ENCODE measurements at places on chromosomes 7 and 10. TPM values are rescaled to one million over a fixed set of nuclear protein-coding genes. Genes with fewer than 3 reads are reported as not detected.

The CCL26 gene
- total RNA-seq = 0.59 TPM

The PTN gene
- 1.7 TPM for total RNA-seq

The COL26A1 gene
- 6.1 TPM for total RNA-seq

The NEBL gene
- 1.7 TPM for total RNA-seq

The ZNF783 gene
- 15.3 TPM for total RNA-seq

DNA sequence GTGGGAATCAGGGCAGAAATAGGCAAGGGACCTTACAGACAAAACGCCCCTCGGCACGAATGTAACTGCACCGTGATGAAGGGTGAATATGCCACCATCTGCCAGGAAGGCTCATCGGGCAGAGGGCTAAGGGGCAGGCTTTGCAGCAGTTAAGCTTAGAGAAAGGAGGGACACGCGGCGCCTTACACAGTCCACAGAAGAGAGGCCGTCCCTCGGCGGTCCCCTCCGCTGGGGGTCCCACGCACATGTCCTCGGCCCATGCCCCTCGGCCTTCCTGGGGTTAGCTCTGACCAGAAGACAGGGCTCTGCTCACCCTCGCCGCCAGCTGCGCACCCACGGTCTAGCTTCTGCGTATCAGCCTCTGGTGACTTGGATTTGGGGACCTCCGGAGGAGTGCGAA is 141.1 kb downstream of the DYNC2I1 start:
- H3K4me3 ChIP-seq = no peak overlapping the region
- H3K4me1 ChIP-seq = peaks cover 9% of the 10 kb centered on the region
- H3K27me3 ChIP-seq = peaks cover 3% of the 10 kb centered on the region

GRCh38 chr10:47109906-47110305 is 190.1 kb upstream of the GDF10 start:
- H3K4me3 ChIP-seq = no peak overlapping the region
- no peak for DNase-seq
- no peaks in the 10 kb centered on the region for H3K27me3 ChIP-seq
- no peak overlapping the region for H3K27ac ChIP-seq
- H3K36me3 ChIP-seq = no peaks in the 10 kb centered on the region

DNA sequence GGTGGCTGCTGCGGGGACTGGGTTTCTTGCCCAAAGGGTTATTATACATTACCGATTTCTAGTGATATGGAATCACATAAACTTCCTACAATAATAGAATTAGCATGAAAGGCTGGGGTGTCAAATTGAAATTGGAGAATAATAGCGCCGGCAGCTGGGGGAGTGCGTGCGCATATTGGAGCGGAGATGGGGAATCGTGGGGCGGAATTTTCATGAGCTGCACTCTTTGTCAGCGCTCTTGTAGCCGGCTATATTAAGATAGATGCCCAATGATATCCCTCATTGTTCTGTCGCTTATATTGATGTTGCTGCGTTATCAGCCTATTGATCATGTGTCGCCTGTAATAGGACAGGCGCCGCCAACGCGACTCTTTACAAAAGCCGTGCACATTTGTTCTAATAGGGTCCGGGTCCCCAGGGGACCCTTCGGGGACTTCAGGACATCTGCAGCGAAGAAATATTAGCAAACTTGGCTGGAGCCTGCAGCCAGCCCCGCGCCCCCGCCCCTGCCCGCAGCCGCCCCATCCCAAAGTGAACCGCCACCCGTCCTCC is 5.1 kb downstream of the UNCX start:
- peak overlapping the region; percentile 77 for H3K27ac ChIP-seq
- no peak for DNase-seq
- H3K4me3 ChIP-seq = no peak overlapping the region
- no peaks in the 10 kb centered on the region for H3K36me3 ChIP-seq
- peaks cover 12% of the 10 kb centered on the region for H3K4me1 ChIP-seq

DNA sequence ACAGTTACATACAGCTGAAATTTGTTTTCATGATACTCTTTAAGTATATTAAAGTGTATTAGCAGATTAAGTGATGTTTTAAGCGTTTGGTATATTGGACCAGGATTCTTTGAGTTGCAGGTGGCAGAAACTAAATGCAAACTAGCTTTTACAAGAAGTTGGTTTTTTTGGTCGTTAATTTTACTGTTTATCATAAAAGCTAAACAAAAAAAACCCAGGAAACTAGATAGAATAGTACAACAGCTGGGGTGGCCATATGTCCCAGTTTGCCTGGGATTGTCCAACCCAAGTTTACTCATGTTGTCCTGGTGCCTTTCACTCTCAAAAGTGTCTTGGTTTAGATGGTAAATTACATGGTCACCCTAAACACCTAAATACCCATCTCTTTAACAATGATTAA is 108.7 kb downstream of the PHTF2 start:
- H3K27me3 ChIP-seq = no peaks in the 10 kb centered on the region
- DNase-seq = no peak
- no peak overlapping the region for H3K27ac ChIP-seq
- H3K4me3 ChIP-seq = no peak overlapping the region
- no peaks in the 10 kb centered on the region for H3K36me3 ChIP-seq
- H3K4me1 ChIP-seq = no peaks in the 10 kb centered on the region

- no peak for DNase-seq
- no peak overlapping the region for H3K27ac ChIP-seq
- peaks cover 2% of the 10 kb centered on the region for H3K27me3 ChIP-seq
- H3K36me3 ChIP-seq = no peaks in the 10 kb centered on the region
Observed at GRCh38 chr10:90936276-90936659, 15.4 kb upstream of the ANKRD1 start.

DNA sequence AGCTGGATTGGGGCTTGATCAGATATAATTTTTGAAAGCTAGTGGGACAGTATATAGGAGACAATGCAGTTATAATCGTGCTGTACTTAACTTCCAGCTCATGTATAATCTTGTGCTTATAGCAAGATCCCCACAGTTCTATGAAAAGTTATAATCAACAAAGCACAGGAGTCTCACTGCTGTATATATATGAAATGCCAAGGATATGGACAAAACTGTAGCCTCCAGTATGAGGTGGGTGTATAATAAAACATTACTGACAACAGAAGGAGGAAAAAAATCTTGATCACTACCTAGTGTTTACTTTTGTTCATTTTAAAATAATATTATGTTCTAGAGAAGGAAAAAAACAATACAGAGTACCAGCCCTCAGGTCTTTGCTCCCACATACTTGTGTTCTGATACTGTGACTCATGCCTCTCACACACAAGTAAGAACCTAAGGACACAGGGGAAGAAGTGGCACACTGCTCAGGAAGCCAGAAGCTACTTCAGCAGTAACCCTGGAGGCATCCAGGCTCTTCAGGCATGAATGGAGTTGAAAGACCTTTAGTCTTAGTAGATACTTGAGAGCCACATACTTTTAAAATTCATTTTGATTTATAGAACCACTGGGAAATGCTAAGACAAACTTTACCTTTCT is 265.7 kb upstream of the IMMP2L start:
- DNase-seq = no peak
- peak overlapping the region; percentile 5 for H3K4me3 ChIP-seq
- H3K36me3 ChIP-seq = peaks cover 27% of the 10 kb centered on the region
- peaks cover 2% of the 10 kb centered on the region for H3K27me3 ChIP-seq
- H3K27ac ChIP-seq = no peak overlapping the region
- H3K4me1 ChIP-seq = peaks cover 4% of the 10 kb centered on the region

DNA sequence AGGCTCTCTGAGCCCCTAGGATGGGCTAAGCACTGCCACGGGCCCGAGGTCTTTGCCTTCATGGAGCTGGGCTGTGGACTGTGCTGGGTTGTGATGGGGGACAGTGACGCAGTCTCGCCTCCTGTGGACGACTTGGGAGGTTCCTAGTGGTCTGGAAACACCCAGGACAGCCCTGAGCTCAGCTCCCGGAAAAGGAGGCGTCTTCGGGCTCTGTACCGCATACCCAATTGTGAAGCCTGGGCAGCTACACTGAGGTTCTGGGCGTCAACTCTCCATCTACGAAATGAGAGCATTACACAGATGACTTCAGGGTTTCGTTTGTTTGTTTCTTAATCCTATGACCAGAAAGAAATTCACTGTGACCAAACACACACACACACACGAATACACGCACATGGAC is 79.6 kb upstream of the KAT6B start:
- no peaks in the 10 kb centered on the region for H3K36me3 ChIP-seq
- no peak for DNase-seq
- H3K4me3 ChIP-seq = no peak overlapping the region
- H3K27ac ChIP-seq = no peak overlapping the region

GRCh38 chr7:40439686-40440085 is 304.9 kb downstream of the SUGCT start:
- no peak for DNase-seq
- no peak overlapping the region for H3K4me3 ChIP-seq
- H3K4me1 ChIP-seq = no peaks in the 10 kb centered on the region
- no peaks in the 10 kb centered on the region for H3K36me3 ChIP-seq

DNA sequence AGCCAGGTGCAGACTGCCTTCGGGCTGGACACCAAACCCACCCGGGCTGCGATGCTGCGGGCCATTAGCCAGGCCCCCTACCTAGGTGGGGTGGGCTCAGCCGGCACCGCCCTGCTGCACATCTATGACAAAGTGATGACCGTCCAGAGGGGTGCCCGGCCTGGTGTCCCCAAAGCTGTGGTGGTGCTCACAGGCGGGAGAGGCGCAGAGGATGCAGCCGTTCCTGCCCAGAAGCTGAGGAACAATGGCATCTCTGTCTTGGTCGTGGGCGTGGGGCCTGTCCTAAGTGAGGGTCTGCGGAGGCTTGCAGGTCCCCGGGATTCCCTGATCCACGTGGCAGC is 50.0 kb downstream of the VWA2 start:
- no peak overlapping the region for H3K27ac ChIP-seq
- DNase-seq = no peak
- H3K4me3 ChIP-seq = no peak overlapping the region
- H3K27me3 ChIP-seq = peaks cover 5% of the 10 kb centered on the region
- H3K36me3 ChIP-seq = peaks cover 5% of the 10 kb centered on the region

DNA sequence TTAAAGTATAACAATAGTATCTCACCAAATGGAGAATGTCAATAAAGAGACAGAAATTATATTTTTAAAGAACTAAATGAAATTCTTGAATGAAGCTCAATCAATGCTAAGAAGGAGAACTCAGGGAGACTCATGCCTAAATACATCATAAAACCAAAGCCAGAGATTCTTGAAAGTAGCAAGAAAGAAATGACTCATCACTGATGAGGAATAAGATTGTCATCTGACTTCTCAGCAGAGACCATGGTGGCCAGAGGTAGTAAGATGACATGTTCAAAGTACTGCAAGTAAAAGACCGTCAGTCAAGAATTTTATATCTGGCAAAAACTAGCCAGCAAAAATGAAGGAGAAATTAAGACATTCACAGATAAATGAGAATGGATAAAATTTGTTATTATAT is 399.0 kb downstream of the GRID1 start:
- no peaks in the 10 kb centered on the region for H3K27me3 ChIP-seq
- no peaks in the 10 kb centered on the region for H3K36me3 ChIP-seq
- H3K27ac ChIP-seq = no peak overlapping the region

DNA sequence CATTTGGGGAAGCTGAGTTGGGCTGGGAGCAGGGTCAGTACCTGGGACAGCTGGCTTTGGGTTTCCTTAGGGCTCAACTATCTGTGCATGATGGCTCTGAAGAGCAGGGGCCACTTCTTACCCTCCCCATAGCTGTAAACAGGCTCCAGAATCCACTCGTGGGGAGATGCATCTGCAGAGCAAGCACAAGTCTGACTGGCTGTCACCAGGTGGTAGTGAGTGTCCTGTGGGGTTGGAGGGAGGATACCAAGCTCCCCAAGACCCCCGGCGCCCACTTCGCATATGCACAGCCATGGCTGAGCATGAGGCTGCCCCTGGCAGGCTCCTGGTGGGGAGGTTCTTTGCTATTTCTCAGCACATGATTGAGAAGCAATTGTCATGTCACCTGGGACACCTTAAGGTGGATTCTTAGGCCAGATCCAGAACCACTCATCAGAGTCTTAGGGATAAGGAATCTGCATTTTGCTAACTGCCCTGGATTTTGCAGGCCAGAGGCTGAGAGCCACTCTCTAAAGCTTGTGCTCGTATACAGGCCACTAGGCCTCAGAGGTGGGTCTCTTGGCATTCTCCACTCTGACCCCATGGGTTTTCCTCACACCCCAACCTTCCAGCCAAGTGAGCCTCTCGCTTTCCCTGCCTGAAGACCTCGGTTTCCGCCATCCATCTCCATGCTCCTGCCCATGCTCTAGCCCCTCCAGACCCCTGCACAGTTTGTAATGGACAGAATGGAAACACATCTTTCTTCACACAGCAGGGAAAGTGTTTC is 53.7 kb downstream of the ADCY1 start:
- no peaks in the 10 kb centered on the region for H3K27me3 ChIP-seq
- no peak overlapping the region for H3K27ac ChIP-seq
- no peak for DNase-seq
- H3K4me3 ChIP-seq = no peak overlapping the region

DNA sequence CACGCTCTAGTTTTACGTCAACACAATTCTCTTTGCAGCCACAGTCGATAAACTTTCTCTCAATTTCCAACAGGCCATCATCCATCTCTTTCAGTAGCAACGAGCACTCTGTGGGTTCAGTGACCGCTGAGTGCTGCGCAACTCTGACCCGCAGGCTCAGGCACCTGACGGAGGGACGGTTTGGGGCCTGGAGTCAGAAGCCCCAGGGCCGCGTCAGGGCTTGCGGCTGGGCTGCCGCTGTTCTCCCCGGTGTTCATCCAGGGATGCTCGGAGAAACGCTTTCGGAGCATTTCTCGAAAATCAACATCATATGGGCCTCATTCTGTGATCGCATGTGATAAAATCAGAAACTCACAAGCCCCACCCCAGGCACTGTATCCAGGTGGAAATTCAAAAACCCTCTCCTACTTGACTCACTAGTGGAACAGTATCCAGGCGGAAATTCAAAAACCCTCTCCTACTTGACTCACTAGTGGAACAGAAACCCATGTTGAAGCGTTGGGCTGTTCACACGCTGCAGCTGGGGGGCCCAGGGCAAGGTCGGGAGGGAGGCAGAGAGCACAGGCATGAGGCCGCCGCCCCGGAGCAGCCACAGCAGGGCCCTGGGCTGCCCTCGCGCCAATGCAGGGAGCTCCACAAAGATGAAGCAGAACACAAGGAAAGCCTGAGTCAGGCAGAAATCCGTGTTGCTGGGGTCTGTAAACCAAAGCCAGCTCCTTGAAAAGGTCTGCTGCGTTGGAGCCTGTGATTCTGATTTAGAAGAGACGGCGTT is 73.3 kb upstream of the NKX6-2 start:
- H3K4me1 ChIP-seq = peaks cover 11% of the 10 kb centered on the region
- no peak overlapping the region for H3K4me3 ChIP-seq
- H3K27ac ChIP-seq = no peak overlapping the region
- peaks cover 10% of the 10 kb centered on the region for H3K27me3 ChIP-seq
- no peak for DNase-seq

GRCh38 chr7:111184987-111185386 is 94.1 kb downstream of the LRRN3 start:
- H3K27me3 ChIP-seq = no peaks in the 10 kb centered on the region
- H3K27ac ChIP-seq = no peak overlapping the region
- H3K36me3 ChIP-seq = no peaks in the 10 kb centered on the region
- no peak overlapping the region for H3K4me3 ChIP-seq
- DNase-seq = no peak

- H3K4me3 ChIP-seq = no peak overlapping the region
- DNase-seq = no peak
- H3K27ac ChIP-seq = no peak overlapping the region
- no peaks in the 10 kb centered on the region for H3K27me3 ChIP-seq
Observed at GRCh38 chr7:104816537-104816936, 197.5 kb upstream of the KMT2E start.
